Activated CD8-positive, alpha-beta memory T cell treated with anti-CD3 and anti-CD28 coated beads, Interleukin-2, amount 10 ng/mL, durations not matched to agents 7 days and 5 days (primary cell): ENCODE measurements at places on chromosomes 11 and 22.

- no peak for DNase-seq
Observed at GRCh38 chr11:126392633-126393013, 37.1 kb downstream of the ST3GAL4 start.

DNA sequence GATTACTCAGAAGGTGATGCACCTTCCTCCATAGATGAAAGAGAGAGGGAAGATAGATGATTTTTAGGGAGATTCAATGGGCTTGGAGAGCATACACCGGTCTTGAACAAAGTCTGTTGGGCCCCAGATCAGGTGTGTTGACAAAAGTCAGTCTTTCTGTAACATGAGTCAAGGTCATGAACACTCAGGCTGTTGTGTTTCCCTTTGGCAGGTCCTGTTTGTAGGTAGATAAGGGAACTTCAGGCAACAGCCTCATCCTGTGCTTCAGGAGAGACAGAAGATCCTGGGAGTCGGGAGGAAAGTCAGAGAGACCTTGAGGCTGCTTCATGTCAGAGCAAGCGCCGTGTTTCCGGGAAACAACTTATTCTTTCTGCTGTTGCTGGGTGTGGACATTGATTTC, 703.1 kb downstream of the BRD1 start:
- no peak for DNase-seq

DNA sequence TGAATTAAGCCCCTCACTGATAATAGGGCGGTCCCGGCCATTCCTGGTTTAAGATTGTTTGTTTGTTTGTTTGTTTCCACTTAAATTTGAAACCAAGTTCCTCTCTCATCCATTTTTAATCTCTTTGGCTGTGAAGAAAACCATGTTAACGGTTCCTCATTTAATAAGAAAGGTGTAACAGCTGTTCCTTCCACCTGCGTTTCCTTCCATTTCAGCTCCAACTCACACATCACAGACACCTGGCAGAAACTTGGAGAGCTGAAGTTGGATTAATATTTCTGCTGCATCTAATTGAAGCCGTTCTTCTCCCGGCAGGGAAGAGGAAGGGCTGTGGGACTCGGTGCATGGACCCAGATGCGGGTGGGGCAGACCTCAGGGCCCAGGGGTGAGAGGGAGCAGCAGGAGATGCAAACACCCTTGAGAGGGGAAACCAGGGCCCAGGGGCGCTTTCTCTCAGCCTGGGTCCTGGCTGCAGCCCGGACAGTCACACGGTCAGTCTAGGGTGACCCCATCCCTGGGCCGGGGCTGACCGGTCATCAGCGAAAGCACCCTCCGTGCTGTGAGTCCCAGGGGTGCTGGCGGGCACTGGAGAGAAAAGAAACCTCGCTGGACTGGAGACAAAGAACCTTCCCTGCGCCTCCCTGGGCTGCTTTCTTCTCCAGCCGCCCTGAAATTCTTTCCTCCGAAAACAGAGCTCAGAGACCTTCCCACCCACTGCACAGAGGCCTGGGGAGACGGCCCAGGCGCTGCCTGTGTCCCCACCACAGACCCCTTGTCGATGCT, 242.0 kb downstream of the BRD1 start:
- DNase-seq, result no peak

- no peak for DNase-seq
Observed at GRCh38 chr11:18774801-18775200, 16.8 kb downstream of the PTPN5 start.

GRCh38 chr11:12695221-12695794, 21.1 kb downstream of the TEAD1 start:
- DNase-seq, result no peak
